Suppressor macrophage treated with lipopolysaccharide for 4 hours (primary cell): ENCODE measurements at places on chromosomes 1 and 21.

- no peak for DNase-seq
Observed at GRCh38 chr1:231796141-231796540, 169.6 kb downstream of the DISC1 start.

DNA sequence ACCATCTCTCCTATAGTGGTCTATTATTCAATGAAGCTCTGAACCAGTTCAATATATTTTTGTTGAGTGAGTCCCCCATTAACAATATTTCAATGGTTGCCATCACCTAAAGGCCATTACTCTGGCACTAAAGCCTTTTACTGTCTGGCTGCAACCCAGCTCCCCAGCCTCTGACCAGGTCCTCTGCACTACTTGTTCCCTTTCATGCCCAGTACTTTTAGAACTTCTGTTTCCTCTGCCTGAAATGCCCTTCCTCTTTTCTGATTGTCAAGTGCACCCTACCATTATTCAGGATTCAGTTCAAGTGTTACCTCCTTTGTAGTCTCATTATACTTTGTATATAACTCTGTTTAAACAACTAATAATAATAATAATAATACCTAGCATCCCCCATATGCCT is 30.4 kb upstream of the ZFYVE9 start:
- DNase-seq, result peak; percentile 21

GRCh38 chr1:229253151-229253974 is 17.5 kb upstream of the RAB4A start:
- peak; percentile 44 for DNase-seq

GRCh38 chr1:64890699-64891447 is 75.5 kb downstream of the JAK1 start:
- no peak for DNase-seq

DNA sequence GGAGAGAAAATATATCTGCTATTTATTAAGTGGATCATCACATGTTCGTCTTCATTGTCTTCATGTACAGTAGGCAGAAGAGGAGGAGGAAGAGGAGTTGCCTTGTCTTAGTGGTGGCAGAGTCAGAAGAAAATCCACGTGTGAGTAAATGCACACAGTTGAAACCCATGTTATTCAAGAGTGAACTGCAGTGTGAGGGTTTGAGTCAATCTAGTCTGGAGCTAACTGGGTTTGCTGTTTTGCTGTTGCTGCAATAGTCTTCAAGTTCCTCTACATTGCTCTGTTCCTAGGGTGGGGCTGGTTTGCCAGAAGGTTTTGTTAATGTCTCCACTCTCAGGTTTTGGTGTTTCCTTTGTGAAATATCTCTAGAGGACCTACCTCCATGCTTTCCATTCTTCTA is 3.1 kb upstream of the CD1A start:
- DNase-seq, result peak; percentile 49

DNA sequence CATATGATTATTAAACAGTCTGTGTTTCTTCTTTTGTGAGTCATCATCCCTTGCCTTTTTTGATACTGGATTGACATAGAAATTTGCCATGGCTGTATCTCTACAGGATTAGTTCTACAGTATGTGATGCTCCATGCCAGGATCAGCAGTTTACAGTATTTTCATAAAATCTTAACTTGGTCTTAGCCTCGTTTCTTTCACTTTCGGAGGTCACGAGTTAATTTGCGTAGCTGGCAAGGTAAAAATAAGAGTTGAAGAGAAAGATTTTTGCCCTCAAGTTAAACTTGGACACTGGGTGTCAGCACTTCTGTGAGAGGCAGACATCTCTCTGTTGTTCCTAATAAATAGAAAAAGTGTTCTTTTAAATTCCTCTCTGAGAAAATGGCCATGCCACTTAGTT is 79.1 kb downstream of the CACNA1E start:
- no peak for DNase-seq

- DNase-seq, result no peak
Observed at GRCh38 chr1:198106011-198106410, 50.8 kb upstream of the NEK7 start.

- DNase-seq, result no peak
Observed at GRCh38 chr21:16840538-16840937, 672.3 kb upstream of the CXADR start.

DNA sequence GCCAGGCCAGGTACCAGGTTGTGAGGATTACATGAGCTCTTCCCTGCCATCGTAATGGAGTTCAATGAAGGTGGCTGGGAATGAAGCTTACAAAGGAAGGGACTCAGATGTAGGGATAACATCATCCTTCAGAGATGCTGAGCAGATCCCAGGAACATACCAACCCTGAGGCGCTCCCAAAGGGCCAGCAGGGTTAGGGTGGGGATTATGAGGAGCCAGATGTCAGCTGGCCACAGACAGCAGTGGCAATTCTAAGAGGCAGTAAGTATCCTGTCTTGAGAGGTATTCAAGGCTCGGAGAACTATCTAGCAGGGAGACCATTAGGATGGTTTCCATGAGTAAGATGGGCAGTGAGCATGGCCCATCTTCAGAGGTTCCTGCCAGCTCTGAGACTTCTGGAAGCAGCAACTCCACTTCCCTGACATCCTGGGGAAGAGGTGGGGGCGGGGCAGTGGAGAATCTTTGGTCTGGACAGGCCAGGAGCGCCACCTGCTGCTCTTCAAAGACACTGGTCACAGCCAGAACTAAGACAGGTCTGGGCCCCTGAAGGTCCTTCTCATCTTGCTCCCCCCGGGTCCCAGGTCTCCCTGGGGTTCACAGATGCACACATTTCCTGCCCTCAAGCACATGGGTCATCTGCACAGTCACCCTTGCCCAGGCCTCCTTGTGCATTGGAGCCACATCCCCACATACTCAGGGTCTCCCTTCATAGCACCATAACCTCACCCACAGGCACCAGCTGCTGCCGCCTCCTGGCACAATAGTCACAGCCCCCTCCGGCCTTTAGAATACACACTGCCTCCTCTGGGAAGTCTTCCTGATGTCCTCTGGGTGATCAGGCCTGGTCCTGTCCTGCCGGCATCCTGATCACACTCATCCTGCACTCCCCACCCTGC is 2.7 kb upstream of the SDC3 start:
- peak; percentile 85 for DNase-seq

DNA sequence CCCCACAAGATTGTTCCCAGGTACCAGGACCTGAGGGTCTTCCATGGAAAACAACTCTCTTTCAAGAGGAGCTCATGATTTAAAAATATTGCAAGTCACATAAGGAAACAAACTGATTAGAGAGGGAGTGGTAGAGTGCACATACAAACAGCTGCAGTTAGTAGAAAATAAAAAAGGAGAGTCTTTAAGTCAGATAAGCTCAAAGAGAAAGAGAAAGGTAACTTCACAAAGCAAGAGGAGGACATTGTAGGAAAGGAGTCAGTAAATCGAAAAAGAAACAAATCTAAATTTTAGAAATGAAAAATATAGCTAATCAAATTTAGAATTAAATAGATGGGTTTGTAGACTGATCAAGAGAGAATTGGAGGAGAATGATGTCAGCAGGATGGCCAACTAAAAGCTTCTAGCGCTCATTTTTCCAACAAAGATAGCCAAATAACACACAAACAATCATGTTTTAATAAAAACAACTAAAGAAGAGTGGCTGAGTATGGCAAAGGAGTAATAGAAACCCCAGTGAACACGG is 86.1 kb upstream of the CD53 start:
- no peak for DNase-seq

GRCh38 chr1:238961790-238962189 is 424.6 kb upstream of the CHRM3 start:
- no peak for DNase-seq

GRCh38 chr1:156852418-156852874 is 6.5 kb downstream of the INSRR start:
- DNase-seq, result no peak

- peak; percentile 92 for DNase-seq
Observed at GRCh38 chr1:154479764-154480421, 22.1 kb upstream of the TDRD10 start.

- no peak for DNase-seq
Observed at GRCh38 chr1:1422465-1423244, 1.6 kb upstream of the ANKRD65 start.

GRCh38 chr1:155236451-155236850 is 18.8 kb downstream of the ENTREP3 start:
- no peak for DNase-seq

DNA sequence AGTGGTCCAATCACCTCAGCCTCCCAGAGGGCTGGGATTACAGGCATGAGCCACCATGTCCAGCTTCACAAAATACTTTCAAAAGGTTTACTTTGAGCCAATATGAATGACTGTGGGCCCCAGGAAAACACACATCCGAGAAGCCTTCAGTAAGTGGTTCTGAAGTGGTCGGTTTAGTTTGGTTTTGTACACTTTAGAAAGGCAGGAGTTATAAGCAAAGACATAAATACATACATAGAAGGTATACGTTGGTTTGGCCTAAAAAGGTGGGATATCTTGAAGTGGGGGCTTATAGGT is 3.2 kb upstream of the MIB2 start:
- no peak for DNase-seq

DNA sequence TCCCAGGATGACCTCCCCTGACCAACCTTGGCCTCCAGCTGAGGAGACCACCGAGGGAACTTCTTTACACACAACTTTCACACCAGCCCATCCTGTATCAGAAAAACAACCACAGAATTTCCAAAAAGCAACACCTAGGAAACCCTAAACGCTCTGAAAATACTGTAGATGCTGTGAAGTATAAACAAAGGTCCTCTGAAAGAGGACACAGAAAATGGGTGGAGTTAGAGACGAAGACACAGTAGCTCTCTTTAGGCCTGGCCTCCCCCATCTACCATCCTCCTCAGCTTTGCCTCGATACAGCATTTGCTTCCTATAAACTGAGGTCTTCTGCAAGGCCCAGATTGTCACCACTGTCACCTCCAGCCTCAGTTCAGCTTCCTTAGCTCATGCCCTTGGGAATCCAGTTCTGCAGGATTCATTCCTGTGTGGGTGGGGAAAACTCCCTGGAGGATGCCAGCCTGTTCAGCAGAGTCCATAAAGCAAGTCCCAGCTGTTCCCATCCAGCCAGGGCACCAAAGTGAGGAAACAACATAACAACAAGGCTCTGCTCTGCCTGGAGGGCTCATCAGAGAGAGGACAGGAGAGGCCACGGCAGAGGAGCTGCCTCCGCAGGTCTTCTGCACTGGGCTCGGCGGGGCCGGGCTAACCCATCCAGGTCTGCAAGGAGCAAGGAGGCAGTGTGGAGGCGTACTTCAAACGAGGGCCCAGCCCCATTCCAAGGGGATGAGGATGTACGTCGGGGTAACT is 15.0 kb downstream of the PIK3C2B start:
- DNase-seq, result no peak

DNA sequence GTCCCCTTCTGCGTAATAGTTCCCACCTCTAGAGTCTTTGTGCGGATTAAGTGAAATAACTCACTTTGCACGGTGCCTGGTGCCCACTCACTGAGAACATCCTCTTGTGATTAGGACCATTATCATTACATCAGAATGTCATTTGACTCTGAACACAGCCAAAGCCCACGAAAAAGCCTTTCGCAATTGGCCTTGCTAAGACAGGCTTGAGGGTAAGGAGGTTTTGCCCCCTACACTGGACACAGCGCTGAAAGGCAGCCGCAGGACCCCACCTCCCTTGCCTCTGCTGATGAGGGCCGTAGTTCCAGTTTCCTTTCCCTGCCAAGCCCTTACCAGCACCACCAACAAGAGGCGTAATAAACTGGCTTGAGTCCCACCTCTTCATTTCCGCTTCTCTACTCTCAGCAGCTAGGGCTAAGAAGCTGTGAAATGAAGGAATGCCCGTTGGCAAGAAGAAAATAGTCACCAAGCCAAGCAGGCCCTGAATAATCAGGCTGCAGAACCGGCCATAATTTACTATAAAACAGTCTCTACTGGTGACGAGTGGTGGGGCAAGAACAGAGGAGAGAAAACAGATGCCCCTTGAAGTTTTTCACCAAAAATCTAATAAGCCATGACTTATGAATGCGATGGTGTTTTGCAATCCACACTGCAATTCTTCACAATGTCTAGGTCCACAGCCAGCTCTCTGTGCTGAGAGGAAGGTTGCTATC is 53.1 kb downstream of the SH3GLB1 start:
- DNase-seq, result peak; percentile 55

DNA sequence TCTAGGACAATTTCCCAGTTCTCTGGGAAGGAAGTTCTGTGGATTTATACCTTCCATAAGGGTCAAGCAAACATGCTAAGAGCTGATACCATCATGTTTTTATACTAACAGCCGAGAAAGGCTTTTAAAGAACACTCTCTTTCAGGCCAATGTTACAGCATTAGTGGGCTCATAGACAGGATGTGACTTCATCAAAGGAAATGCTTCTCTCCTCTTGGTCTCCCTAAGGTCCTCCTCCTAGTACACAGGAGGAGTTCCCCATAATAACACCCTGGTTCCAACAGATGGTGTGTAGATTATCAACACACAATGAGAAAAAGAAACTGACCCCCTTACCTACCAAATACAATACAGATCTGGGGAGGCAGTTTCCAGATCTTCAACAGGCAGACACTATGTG is 26.7 kb upstream of the GLIS1 start:
- peak; percentile 41 for DNase-seq

DNA sequence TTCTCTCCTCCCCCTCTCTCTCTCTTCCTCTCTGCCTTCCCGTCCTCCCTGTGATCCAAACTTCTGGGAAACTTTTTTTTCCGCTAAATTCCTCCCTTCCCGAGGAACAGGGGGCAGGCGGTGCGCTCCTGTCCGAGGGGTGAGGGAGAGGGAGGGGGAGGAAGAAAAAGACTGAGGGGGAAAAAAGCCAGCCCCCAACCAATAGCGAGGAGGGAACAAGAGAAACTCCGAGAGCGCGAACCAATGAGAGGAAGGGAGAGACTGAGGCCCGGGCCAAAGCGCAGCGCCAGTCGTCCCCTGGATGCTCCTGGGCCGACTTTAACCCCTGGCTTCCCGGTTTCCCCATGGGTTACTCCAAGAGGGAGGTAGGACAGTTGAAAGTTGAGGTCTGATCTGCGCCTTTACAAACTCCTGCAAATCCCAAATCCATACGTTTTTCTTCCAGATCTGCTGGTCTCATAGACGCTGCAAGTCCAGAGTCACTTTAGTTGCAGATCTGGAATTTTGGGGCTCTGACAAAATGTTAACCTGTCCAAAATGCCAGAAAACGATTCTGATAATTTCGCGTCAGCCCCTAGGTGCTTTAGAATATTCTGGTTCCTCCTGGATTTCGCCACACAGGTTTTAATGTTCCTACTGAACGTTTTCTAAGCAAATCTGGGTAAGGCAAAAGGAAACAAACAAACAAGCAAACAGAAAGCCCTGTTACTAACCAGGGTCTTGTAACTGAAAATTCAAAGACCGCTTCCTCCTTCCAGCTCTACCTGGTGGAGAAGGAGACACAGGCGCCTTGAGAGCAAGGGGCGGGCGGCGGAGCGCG is at the start of gene TBX15:
Gene TBX15, minus strand, starts transcription at position 158 of the 820 bp plus-strand sequence. CDS start 548 bp downstream, outside the sequence.
- DNase-seq, result no peak

DNA sequence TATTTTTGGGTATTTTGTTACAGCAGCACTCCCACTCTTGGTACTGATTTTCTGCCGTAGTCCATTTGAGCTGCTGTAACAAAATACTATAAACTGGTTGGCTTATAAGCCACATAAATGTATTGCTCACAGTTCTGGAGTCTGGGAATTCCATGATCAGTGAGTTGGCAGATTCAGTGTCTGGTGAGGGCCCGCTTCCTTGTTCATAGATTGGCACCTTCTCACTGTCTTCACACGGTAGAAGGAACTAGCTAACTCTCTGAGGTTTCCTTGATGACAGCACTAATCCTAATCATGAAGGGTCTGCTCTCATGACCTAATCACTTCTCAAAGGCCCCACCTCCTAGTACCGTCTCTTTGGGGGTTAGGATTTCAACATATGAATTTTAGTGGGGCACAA is 85.2 kb downstream of the HHAT start:
- no peak for DNase-seq

- peak; percentile 62 for DNase-seq
Observed at GRCh38 chr1:66283622-66284041, 250.3 kb upstream of the SGIP1 start.
